ENCODE measurements at places on chromosomes 5 and 9. TPM values are rescaled to one million over a fixed set of nuclear protein-coding genes. Genes with fewer than 3 reads are reported as not detected.

DNA sequence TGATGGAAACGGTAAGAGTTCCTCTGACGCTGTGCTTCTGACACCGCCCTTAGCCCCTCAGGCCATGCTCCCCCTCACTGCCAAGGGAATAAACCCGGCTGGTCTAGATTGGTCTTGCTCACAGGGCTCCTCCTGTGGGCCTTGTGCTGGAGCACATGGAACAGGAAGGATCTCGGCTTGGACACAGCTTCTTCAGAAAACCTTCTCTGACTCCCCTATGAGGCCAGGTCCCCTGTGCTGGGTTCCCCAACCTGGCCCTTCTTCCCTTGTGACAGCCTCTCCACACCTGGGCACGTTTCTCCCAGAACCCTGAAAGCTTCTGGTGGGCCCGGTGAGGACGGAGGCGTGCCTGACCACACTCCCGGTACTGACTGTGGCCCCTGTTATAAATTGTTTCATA is 8.2 kb downstream of the SPATA31E1 start:
- DNase-seq = no peak

PSAT1 gene
- 24.7 TPM for total RNA-seq

DNA sequence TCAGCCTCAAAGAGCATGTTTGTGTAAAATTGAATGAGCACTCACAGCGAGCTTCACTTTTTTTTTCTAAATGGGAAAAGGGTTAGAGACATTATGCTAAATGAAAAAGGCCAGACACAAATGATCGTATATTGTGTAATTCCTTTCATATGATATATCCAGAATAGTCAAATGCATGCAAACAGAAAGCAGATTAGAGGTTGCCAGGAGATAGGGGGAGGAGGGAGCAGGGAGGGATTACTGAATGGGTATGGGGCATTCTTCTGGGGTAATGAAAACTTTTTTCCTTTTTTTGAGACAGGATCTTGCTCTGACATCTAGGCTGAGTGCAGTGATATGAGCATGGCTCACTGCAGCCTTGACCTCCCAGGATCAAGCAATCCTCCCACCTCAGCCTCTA is 47.1 kb downstream of the DMAC1 start:
- DNase-seq = no peak

MARCOL gene
- total RNA-seq = not detected

GRCh38 chr9:35760651-35761050 is 6.6 kb upstream of the MSMP start:
- peak; percentile 2 for DNase-seq

TTC16 gene
- total RNA-seq = not detected

Data from SJSA1 (cell line).